ENCODE measurements at places on chromosomes 4 and X.

GRCh38 chrX:139542652-139543051 is 12.1 kb downstream of the F9 start:
- DNase-seq = no peak

DNA sequence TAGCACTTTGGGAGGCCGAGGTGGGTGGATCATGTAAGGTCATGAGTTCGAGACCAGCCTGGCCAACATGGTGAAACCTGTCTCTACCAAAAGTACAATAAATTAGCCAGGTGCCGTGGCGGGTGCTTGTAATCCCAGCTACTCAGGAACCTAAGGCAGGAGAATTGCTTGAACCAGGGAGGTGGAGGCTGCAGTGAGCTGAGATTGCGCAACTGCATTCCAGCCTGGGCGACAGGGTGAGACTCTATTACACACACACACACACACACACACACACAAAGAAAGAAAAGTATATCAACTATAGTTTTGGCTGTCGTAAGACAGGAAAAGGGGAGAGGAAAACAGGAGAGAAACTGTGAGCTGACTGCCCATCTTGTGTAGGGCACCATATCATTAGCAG is 171.7 kb downstream of the ADAMTS3 start:
- no peak for DNase-seq

DNA sequence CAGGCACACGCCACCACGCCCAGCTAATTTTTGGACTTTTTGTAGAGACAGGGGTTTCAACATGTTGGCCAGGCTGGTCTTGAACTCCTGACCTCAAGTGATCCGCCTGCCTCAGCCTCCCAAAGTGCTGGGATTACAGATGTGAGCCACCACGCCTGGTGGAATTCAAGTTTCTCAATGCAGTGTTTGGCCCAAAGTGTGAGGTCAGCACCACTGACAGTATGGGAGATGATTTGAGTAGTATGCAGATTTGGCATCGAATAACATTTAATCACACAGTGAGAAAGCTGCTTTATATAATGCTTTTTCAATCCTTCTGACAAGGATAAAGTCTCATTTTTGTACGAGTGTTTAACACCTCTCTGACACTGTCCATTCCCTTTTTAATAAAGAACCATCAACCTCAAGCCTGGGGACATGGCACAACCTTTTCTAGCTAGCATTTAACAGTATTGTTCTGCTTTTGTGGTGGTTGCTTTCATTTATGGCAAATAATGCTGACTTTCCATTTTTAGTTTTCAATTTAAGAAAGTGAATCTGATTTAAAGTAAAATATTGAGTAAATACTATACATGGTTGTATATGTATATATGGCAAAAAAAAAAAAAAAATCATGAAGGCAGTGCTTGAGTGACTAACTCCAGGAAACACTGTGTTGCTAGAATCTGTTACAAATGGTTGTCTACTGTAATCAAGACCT is 4.3 kb upstream of the NSUN7 start:
- DNase-seq = no peak

DNA sequence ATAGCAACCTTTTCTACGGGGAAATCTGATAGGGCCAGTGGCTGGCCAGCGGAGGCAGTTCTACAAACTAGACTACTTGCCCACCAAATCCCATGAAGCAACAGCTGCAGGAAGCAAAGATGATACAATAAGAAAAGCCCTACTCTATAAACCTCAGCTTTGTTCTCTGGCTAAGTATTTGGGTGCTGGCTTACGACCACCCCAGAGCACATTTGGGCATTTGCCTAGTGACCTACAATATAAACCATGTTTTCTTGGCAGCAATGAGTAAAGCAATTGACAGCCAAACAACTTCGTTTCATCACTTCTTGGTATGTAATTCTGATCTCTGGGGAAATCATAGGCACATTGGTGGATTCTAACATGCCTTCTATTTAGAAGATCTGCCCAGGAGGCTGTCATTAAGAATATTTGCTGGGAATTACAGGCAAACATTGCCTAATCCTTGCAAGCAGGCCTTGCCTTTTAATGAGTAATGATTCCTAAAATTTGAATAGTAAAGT is 7.5 kb upstream of the LHFPL1 start:
- no peak for DNase-seq

- no peak for DNase-seq
Measured at GRCh38 chr4:7978489-7978888, 38.8 kb upstream of the AFAP1 start.

GRCh38 chr4:152655272-152656129 is 24.3 kb downstream of the TMEM154 start:
- no peak for DNase-seq

- DNase-seq = no peak
Measured at GRCh38 chrX:19386679-19387078, 43.0 kb downstream of the PDHA1 start.

DNA sequence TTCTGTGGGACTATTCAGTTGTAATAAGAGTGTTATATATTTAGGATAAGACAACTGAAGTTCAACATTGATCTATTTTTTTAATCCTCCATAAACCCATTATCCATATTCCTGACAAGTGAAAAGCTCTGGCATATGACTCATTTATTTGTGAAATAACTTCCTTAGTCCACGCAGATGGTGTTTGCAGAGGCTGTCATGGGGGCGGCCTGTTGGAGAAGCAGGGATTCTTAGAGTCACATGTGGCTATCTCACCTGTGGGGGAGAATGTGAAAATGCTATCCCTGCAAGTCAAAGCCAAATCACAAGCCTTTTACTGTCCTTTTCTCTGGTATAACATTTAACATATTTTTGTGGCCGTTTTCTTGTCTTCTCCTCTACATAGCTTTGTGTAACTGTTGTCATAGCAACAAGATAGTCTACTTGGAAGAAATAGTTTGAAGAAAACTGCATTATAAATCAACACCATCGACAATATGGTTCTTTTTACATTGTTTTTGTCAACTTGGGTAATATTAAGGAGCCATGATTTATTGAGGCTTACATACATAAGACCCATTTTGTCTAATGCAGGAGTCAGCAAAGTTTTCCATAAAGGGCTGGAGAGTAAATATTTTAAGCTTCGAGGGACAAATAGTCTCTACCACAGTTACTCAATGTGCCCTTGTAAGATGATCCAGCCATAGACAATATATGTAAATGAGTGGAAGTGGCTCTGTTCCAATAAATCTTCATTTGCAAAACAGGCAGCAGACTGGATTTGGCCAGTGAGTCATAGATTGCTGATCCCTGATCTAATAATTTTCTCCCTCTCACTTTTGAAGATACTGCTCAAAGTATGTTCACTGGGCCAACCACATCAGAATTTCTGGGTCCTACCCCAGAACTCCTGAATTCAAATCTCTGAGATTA is 395.0 kb downstream of the DTHD1 start:
- no peak for DNase-seq

DNA sequence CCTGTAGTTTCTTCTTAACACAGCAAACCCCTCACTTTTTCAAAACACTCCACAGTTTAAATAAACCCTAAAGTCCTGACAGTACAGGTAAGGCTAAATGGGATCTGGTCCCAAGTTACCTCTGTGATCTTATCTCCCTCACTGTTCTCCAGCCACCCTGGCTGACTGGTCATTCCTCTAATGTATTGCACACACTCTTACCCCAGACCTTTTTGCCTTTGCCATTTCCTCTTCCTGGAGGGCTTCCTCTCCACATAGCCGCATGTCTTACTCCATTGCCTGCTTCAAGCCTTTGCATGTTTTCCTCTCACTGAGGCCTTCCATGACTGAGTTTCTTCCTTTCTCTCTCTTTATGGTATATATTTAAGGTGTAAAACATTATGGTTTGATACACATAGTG is 19.5 kb upstream of the ANXA3 start:
- no peak for DNase-seq

Measured in activated CD4-positive, CD25-positive, alpha-beta regulatory T cell treated with anti-CD3 and anti-CD28 coated beads, Interleukin-2, amount 50 U/mL, for 72 hours (primary cell).